ENCODE measurements at places on chromosomes 3 and 15.

- no peak for DNase-seq
These were observed 69.5 kb upstream of the EPHB3 start for GRCh38 chr3:184491867-184492615.

DNA sequence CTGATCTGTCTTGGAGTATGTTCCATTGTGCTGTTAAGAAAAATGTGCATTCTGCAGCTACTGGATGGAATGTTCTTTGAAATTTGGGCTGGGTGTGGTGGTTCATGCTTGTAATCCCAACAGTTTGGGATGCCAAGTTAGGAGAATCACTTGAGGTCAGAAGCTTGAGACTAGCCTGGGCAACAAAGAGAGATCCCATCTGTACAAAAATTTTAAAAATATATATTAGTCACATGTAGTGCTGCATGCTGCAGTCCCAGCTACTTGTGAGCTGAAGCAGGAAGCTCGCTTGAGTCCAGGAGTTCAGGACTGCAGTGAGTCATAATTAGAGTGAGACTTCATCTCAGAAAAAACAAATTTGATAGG lies 62.8 kb upstream of the PLSCR4 start:
- DNase-seq, result no peak

- no peak for DNase-seq
These were observed 55.8 kb upstream of the PRR23E start for GRCh38 chr3:127137113-127137512.

DNA sequence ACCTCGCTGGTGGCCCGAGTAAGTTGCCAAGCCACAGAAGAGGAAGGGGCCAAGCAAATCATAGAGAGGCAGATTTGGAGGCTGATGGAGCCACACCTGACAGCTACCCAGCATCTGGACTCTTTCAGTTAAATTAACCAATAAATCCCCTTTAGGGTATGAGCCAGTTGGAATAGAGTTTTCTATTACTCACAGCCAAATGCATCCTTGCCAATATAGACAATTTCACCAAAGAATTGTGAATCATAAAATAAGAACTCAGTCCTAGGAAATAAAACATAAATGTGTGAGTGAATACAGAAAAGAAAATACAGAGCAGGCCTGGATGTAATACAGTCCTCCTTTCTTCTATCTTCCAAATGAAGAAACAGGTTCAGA lies 161.6 kb upstream of the ANKRD28 start:
- no peak for DNase-seq

GRCh38 chr3:149529099-149529498 lies 54.6 kb downstream of the TM4SF4 start:
- no peak for DNase-seq

GRCh38 chr3:24433838-24434591 lies 60.6 kb downstream of the THRB start:
- no peak for DNase-seq

DNA sequence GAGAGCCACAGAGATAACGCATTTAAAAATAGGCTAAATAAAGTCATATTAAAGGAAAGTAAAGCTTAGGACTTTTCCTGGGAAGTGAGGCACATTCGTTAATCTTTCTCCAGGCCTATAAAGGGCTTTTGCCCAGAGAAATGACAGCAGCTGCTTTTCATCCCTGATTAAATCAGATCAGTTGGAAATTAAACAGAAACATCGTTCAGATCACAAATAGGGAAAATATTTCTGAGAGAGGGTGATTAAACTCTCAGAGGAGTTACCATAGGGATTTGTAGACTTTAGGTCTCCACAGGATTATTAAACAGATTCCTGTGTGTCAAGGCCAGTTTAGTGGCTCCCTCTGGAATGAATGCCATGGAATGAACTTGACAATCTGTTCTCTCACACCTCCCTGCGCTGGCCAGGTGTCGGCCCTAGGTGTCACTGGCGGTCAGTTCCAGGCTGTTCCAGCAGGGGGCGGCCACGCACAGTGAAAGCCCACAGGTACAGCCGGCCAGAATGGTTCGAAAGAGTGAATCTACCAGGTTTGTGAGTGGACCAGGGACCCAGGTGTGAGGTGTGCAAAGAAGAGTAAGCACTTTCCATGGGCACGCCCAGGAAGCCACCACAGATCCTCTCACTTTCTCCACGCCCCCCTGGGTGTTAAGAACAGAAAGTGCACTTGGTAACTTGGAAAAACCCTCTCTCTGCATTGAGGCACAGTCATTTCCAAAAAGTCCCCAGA lies 253.0 kb upstream of the RASGRP1 start:
- DNase-seq, result peak; percentile 88

DNA sequence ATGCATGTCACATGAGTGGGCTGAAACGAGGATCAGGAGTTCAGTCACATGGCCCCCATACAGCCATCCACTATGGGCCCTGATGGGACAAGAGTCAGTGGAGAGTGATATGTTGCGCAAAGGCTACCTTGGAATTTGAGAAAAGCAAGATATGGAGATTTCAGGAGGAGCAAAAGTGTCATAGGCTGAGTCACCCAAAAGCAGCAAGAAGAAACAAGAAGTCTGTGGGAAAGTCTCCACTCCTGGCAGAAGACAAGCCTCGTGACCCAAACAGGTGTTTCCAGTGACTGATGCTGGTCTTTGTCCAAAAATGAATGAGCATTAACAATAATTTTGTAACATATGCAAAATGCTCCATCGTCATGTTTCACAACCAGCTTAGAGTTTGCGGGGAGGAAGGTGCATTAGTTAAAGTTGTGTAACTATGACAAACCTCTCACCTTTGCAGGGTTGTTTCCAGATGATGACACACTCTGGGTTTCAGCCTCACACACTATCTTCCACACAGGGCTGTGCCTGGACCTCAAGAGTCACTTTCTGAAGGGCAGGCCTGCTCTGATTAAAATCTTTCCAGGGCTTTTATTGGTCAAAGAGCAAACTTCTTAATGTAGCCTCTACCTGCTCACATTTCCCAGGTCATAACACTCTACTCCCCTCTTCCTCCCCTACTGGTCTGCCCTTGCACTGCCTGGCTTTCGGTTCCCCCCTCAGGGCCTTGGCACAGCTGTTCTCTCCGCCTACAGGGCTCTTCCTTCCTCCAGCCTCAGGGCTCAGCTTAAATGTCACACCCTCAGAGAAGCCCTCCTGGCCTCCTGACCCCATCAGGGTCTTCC lies 3.9 kb upstream of the DNASE1L3 start:
- peak; percentile 76 for DNase-seq

DNA sequence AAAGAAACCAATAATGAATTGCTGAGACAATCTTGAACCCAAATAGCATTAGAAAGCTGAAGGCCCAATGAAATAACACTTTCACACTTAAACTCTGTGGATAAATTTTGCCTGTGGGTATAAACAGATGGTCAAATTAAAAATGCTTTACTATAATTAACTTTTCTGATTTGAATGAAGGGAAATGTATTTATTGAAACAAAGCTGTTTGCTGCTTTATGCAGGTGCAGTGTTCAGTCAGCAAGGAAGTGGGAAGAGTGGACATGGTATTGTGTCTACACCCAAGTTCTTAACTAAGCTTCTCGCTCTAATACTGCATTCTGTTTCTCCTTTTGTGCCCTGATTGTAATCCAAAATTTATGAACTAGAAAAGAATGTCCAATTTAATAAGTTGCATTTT lies 31.8 kb downstream of the NME9 start:
- no peak for DNase-seq

GRCh38 chr15:70806992-70807712 lies 43.8 kb upstream of the UACA start:
- no peak for DNase-seq

- DNase-seq, result no peak
These were observed 82.9 kb upstream of the TBC1D5 start for GRCh38 chr3:17825298-17825697.

DNA sequence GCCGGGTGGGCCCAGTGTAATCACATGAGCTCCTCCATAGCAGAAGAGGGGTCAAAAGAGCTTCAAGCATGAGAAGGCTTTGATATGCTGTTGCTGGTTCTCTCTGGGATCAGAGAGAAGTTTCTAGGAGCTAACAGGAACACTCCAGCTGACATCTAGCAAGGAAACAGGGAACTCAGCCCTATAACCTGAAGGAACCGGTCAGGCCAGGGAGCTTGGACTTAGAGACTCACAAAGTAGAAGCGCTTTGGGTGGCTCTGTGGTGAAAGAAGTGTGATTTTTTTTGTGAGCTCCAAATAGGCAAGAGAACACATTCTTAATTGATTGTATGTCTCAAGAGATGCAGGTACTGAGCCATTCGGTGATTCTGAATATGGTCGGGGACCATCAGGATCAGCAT lies 26.2 kb upstream of the EPHB1 start:
- no peak for DNase-seq

DNA sequence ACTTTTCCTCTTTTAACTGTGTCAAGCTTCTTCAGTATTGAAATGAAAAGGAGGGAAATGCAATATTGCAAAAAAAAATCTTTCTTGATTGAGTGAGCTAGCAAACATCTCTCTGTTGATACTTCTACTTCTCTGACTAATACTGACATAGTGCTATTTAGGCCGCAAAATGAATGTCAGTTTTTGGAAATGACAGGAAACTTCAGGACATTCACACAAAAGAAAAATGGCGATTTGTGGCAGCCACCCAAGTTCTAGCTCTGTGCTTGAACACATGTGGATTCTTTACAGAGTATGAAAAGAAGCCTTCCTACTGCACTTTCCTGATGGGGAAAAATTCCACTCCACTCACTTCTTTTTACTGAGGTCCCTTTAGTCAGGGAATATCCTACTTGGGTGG lies 486.8 kb upstream of the ALCAM start:
- no peak for DNase-seq

DNA sequence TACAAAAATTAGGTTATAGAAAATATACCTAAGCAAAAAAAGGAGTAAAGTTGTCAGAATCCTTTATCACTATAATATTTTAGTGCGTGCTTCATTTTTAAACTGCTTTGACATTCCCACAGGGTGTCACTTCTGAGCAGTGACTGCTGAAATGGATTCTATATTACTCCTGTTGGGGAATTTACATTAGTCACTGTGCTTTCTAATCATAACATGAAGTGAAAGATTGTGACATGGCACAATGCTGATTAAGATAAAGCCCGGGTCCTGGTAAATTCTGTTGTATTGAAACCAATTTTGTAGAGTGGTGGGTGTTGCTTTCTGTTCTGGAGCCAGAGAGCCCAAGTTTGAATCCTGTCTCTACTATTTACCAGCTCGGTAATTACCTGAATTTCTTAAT lies 36.4 kb upstream of the EHHADH start:
- peak; percentile 66 for DNase-seq

DNA sequence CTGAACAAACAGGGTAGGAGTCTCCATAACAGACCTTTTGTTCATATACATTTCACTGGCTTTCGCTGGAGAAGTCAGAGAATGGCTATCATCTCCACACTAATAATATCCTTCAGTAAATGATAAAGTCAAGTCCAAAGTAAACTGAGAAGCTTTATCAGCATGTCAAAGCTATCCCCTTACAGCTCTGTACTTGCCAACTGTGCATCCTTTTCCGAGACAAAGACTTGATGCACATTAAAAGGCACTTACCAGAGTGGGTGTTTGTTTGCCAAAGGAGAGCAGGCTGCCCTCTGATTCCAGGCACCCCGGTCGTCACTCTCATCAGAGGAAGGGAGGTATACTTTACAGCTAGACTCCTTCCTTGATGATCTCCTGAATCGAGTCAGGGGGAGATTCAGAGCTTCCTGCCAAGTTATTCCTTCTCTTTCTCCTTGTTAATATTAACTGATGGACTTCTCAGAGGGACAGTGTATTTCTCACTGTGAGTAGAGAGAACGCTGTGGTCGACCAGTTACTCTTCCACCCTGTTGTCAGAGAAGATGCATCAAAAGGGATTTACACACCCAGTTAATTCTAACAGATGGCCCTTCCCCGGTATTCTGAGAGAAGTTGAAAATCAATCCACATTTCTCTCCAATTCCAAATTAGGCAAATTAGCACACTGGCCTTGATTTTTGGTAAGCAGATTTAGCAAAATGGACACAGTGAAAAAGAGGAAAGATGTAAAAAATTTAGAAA lies 504.7 kb upstream of the NR2F2 start:
- no peak for DNase-seq

- peak; percentile 59 for DNase-seq
These were observed 38.5 kb downstream of the C3orf62 start for GRCh38 chr3:49238274-49239127.

- DNase-seq, result peak; percentile 54
These were observed 155.3 kb downstream of the TBL1XR1 start for GRCh38 chr3:177041730-177042551.

DNA sequence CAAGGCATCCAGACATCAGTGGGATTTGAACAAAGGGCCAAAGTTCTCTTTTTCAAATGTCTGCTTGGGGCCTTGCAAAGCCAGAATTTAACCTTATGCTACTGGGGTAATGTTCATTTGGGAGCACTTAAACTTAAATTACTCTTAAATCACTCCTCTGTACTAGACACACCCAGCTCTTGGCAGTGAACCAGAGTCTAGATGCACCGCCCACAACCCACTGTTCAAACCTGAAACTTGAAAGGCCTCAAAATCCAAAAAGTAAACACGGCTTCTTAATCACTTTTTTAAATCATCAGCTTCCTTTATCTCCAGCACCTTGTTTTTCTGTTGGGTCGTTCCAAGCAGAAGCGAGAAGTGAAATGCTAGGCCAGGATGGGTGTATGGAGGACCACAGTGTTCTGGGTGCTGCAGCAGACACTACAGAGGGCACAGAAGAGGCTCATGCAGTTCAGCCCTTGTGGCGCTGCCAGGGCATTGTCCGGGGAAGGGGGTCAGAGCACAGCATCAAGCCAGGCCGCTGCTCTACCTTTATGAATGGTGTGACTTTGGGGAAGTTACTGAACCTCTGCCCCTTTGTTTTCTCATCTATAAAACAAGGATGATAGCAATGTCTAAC lies 28.8 kb downstream of the MECOM start:
- no peak for DNase-seq

DNA sequence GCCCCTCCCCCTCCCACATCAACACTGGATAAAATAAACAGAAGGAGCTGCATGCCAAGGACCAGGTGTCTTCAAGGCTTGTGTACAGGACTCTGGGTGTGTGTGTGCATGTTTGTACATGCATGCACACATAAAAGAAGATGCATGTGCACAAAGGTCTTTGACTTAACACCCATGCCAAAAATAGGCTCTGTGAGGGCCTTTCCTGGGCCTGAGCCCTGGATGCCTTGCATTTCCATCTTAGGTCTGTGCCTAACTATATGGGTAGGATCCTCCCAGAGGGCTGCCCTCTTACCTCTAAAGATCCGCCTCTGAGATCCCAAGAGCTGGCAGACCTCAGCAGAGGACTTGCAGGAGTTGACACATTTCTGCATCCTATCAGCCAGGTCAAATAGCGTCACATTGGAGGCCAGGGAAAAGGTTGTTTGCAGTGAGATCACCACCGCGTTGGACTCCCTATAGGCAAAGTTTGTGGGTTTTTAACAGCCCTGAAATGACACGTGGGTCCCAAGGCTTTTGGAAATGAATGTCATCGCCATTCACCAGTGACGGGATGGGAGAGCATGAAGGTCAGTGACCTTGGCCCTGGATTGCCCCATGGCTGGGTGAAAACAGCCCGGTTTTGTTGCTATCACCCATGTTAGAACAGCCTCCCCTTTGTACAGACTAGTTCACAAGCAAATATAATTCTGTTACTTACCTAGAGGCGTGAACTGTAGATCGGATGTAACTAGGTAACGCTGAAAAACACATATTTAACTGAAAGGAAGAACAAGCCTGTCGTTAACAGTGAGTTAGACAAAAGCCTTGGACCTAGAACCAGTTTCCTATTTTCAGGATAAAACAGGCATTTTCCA lies 54.0 kb downstream of the HEG1 start:
- DNase-seq, result no peak

GRCh38 chr3:192409838-192410683 lies 317.3 kb downstream of the FGF12 start:
- no peak for DNase-seq

- no peak for DNase-seq
These were observed 50.4 kb upstream of the ATP2C1 start for GRCh38 chr3:130843441-130843840.
